Hematopoietic multipotent progenitor cell treated with erythropoietin and hydrocortisone succinate and interleukin-3 and kit ligand, for 6 days (in vitro differentiated cells): ENCODE measurements at places on chromosomes 7 and 10.
A peak's percentile ranks its signal among the peaks of the same experiment; 100 is the strongest.

DNA sequence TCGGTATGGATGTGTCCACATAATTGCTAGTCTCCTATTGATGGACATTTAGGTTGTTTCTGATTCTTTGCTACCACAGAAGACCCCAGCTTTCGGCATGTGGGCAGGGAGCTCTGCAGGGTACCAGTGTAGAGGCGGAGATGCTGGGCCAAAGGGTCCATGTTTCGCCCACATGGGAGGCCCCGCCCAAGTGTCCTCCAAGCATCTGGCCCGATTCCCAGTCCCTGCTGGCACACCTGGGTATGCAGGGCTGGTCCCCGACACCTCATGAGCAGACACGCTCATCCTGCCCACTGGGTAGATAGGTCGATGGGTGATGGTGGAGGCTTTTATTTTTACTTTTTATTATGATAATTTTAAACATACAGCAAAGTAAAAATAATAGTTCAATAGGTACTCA is 19.4 kb upstream of the TBRG4 start:
- DNase-seq: no peak

DNA sequence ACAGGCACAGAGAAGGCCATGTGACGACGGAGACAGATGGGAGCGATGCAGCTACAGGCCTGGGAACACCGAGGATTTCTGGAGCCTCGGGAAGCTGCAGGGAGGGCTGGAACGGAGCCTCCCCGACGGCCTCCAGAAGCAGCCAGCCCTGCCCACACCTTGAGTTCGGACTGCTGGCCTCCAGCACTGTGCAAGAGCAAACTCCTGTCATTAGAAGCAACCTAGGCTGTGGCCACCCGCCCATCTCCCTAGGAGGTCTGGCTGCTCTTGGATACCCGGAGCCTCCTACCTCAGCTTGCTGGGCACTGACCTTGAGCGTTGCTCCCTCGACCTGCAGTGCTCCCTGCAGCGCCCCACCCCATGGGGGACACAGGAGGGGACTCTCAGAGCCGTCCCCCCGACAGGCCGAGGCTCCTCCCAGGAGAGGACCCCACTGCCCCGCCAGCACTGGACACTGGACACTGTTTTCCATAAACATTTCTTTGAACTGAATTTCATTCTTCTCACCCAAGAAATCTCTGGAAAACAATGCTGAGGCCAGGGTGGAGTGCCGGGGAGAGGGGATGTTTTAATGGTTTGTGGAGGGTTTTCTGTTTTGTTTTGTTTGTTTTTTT is 22.5 kb upstream of the TNRC18 start:
- DNase-seq: no peak

- DNase-seq: no peak
Observed at GRCh38 chr10:68895041-68895440, 6.1 kb upstream of the DDX50 start.

DNA sequence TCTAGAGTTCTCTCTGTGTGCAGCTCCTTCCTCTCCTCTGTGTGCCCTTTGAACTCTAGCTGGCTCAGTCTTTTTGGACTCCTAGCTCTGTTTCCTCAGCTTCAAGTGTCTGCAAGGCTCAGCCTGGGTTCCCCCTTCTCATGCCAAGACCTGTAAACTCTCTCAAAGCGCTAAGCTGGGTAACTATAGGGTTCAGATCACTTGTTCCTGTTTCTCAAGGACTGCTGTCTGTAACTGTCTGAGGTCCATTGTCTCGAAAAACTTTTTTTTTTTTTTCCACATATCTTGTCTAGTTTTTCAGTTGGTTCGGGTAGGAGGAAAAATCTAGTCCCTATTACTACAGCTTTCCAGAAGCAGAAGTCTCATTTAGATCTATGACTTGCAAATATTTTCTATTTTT is 46.6 kb upstream of the PPP1R17 start:
- DNase-seq: no peak

GRCh38 chr10:81065474-81065873 is 527.8 kb downstream of the SH2D4B start:
- DNase-seq: no peak

- DNase-seq: no peak
Observed at GRCh38 chr7:1567896-1568510, 1.8 kb downstream of the PSMG3 start.

GRCh38 chr7:130740606-130741005 is 6.6 kb upstream of the KLF14 start:
- no peak for DNase-seq

GRCh38 chr10:74071157-74071556 is 73.2 kb downstream of the VCL start:
- DNase-seq: no peak

- no peak for DNase-seq
Observed at GRCh38 chr7:117683430-117684175, 189.6 kb downstream of the CTTNBP2 start.

DNA sequence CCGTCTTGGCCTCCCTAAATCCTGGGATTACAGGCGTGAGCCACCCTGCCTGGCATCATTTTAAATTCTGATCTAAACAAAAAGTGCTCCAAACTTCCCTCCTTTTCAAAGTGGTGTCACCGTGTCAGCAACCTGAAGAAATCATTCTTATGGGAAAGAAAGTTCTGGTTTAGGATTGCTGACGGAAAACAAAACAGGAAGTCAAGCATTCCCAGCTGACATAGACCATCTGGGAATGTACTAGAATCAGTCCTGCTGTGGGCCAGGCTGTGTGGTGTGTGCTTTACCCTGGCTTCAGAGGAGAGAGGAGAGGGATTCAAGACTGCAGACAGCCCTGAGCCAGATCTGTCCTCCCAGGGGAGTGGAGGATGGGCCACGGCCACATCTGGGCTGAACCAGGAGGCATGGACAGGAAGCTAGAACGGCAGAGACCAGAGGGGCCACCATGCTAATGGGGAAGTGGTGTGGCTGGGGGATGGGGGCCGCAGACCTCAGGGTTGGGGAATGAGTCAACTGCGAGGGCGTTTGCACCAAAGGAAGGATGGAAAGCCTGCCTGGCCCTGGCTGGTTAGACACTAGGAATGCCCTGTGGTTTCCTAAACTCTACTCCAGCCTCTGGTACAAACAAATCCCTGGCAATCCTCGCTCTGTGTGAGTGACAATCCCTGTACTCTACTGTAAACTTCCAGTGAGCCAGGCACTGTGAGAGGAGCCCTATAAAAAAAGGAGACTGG is 16.7 kb upstream of the CLIP2 start:
- DNase-seq: peak; percentile 85

GRCh38 chr7:119482671-119483070 is 790.3 kb upstream of the KCND2 start:
- no peak for DNase-seq

GRCh38 chr10:48903151-48903550 is 36.5 kb downstream of the LRRC18 start:
- no peak for DNase-seq

DNA sequence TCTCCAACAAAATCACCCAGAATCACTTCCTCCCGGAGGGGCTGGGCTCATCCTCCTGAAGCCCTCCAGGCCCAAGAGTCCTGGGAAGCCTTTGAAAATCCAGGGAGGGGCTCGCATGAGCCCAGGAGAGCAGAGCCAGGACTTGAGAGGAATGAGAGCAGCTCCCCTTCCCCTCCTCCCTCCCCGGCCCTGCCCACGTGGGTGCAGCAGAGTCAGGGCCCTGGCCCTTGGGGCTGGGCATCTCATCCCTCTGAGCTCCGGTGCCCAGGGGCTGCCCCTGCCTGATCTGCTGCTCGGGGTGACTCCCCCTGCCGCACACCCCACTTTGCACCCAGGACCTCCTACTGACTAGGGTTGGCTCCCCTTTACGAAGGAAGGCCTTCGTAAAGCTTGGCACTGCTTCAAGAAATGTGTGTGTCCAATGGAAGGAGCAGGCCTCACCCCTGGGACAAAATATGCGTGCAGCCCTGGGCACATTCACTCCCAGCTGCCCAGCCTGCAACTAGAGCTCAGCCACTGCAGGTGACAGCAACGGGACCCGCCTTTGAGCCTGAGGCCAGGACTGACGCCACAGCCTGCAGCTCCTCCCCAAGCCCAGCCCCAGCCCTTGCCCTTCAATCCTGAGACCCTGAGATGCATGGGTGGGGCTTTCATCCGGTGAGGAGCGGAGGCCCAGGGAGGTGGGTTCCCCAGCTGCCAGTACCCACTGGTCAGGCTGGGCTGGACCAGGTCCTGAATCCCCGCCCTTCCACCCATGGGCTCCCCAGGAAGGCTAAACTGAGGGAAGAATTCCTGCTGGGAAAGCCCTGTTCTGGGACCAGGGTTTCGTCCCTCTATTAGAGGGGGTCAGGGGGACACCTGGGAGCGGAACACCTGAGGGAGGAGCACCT is 21.8 kb downstream of the PWWP2B start:
- DNase-seq: peak; percentile 46

DNA sequence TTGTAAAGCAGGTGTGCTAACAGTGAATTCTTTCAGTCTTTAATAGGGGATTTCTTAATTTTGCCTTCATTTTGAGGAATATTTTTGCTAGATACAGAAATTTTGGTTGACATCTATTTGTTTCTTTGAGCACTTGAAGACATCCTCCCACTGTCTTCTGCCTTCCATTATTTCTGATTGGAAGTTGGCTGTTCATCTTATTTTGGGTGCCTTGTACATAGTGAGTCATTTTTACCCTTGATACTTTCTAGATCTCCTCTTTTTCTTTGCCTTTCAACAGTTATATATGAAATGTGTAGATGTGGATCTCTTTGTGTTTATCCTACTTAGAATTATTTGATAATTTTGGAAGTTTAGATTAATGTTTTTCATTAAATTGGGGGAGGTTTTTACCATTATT is 631.0 kb downstream of the AUTS2 start:
- DNase-seq: peak; percentile 8

GRCh38 chr7:135291809-135292253 is 58.2 kb downstream of the STRA8 start:
- DNase-seq: no peak
